ENCODE measurements at places on chromosomes 7 and 10.

DNA sequence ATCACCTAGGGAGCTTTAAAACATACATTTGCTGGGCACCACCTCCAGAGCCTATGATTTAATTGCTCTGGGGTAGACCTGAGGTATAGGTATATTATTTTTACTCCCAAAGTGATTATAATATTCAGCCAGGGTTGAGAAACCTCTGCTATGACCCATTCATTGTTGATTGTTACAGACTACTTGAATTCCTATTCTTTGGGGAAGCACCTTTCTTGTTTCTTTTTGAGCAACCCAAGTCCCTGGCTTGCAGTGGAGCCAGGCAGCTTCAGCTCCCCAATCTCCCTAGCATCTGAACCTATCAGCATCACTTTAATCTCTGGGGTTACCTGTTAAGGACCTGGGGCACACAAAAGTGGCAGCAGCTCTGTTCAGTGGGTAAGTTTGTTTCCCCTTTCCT is 8.6 kb downstream of the PRKG1 start:
- no peak for DNase-seq

- no peak for DNase-seq
Measured at GRCh38 chr7:157703131-157703530, 366.3 kb downstream of the DNAJB6 start.

GRCh38 chr7:39527951-39528350 is 38.3 kb upstream of the YAE1 start:
- no peak for DNase-seq

GRCh38 chr7:41834805-41835694 is 132.2 kb upstream of the INHBA start:
- DNase-seq: no peak

DNA sequence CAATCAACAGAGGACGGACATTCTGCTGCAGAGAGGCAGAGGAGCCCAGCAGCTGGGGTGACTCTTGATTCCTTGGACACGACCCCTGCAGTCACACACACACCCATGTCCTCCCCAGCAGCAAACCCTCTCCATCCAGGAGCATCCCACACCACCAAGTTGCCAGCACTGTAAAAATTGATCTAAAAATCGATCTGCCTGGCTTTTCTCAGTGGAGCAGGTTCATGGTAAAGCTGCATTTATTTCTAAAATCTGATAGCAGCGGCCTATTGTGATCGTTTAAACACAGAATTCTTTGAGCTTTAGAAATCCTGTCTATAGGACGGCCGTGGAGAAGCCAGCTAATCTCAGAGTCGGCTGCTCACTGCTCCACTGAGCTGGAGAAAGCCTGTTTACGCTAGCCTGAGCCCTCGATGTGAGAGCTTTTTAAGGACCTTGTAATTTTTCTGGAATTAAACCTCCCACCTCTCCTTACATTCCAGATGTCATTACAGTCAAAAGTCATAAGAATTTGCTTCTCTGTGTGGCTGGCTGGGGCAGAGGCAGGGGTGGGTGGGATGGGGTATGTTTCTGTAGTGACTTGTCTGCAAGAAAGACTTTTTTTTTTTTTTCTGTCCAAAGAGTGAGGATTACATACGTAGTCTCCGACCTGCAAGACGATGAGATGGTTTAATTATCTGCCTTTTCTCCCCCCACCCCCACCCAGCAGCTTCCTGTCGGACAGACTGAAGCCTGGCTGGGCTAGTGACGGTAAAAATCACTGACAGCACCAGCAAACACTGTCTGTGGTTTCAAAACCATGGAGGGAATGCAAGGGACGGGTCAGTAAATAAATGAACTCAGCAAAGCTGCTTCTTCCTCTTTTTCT is 31.6 kb downstream of the TRIM8 start:
- DNase-seq: no peak

GRCh38 chr10:95415621-95416031 is 124.8 kb upstream of the PDLIM1 start:
- DNase-seq: no peak

DNA sequence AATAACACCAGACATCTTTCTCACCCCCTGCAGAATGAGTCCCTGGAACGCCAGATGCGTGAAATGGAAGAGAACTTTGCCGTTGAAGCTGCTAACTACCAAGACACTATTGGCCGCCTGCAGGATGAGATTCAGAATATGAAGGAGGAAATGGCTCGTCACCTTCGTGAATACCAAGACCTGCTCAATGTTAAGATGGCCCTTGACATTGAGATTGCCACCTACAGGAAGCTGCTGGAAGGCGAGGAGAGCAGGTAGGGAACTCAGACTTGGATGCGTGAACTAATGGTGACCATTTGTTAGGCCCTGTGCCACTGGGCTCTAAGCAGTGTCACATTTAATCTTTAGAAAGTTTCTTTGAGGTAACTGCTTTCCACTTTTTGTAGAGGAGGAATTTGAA is 7.1 kb downstream of the VIM start:
- no peak for DNase-seq

- no peak for DNase-seq
Measured at GRCh38 chr7:131765575-131765974, 209.1 kb upstream of the PODXL start.

GRCh38 chr7:101804088-101804963 is 13.1 kb upstream of the CUX1 start:
- DNase-seq: no peak

DNA sequence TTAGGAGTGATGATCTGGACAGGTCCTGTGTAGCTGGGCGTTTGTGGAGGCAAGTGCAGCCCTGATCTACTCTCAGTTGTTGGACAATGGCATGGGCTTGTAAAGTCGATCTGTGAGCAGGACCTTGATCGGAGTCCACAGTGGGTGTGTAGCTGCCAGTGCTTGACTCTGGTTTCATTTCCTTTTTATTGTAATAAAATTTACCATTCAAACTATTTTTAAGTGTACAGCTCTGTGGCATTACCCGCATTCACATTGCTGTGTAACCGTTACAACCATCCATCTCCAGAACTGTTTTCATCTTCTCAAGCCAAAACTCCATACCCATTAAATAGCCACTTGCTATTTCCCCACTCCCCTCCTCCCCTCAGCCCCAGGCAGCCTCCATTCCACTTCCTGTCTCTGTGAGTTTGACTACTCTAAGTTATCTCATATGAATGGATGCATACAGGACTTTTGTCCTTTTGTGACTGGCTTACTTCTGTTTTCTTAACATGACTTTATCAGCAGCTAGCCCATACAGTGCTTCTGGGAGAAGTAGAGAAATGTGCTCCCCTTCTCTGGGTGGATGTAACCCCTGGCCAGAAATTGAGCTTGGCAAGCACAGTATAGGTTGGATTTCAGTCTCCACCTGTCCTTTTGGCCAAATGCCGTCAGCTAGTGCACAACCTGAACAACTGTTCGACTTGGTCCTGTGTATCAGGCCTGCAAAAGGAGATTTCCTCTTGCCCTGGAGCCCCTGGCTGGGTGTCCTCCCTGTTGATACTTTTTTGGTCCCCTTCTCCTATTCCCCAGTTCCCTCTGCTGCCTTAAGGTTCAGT is 180.0 kb downstream of the LRMDA start:
- no peak for DNase-seq

- DNase-seq: no peak
Measured at GRCh38 chr7:2640482-2640830, 8.7 kb downstream of the TTYH3 start.

- DNase-seq: peak; percentile 61
Measured at GRCh38 chr10:69629897-69630650, at the start of gene FAM241B. TSS of gene FAM241B (plus strand) at chr10:69630247. CDS start at chr10:69631744, 1,497 bp downstream.

GRCh38 chr10:51342381-51342780 is 268.1 kb downstream of the PRKG1 start:
- no peak for DNase-seq

DNA sequence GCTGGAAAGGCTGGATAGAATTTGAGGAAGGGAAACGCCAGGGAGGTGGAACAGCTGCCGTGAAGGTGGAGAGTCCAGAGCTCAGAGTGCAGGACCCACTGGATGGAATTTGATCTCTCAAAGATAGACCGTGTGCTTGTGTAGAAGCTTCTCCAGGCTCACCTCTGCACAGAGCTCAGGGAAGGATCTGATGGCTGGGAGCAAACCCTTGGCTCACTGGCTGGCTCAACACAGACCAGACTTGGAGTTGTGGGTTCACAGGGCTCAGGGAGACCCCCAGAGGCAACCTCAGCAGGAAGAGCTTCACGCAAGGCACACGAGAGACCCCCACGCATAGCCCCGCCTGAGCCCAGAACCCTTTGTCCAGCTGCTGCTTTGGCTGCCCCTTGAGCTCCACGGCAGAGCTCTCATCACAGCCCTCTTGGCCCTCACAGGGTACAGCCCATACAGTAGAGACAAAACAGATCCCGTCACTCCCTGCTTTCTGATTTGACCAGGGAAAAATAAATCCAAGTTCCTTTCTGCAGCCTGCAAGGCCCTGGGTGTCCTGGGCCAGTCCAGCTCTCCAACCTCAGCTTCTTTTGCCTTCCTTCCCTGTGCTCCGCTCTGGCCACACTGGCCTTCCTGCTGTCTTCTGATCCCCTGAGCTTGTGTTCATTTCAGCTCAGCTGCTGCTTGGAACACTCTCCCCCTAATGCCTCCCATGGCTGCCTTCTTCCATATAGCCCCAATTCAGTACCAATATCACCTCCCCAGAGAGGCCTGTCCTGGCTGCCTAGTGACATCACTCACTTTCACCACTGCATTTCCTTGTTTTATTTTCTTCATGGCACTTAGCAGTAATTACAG is 26.3 kb downstream of the GHRHR start:
- no peak for DNase-seq

- no peak for DNase-seq
Measured at GRCh38 chr10:97243836-97244235, 48.6 kb downstream of the ARHGAP19 start.

- no peak for DNase-seq
Measured at GRCh38 chr10:6958711-6959110, 378.6 kb upstream of the PRKCQ start.

DNA sequence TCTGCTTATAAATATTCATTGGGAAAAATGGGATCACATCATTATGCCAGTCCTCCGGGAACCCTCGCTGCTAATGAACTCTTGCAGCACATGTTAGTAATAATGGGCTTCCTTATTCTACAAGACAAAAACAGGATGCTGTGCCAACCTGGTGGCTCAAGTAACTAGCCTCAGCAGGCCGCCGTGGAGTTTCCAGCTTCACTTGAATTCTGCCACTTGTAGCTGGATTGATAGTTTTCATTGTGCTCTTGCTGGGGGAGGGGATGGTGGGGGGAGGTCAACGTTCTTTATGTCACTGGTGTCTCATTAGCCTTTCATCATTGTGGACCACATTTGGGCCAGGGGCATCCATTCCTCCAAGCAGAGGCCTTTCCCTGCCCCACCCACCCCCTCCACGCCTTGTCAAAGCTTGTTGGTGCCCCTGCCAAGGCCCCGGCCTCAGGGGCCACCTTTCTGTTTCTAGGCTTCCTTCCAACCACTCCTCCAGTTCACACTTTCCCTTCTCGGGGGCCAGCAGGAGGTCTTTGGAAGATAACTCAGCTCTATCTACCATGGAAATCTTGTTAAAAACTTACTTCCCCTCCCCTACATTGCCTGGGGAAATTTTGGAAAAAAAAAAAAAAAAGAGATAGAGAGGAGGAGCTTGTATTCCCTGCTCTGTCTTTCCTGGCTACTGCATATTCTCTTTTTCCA is 153.9 kb downstream of the BMPER start:
- DNase-seq: no peak

DNA sequence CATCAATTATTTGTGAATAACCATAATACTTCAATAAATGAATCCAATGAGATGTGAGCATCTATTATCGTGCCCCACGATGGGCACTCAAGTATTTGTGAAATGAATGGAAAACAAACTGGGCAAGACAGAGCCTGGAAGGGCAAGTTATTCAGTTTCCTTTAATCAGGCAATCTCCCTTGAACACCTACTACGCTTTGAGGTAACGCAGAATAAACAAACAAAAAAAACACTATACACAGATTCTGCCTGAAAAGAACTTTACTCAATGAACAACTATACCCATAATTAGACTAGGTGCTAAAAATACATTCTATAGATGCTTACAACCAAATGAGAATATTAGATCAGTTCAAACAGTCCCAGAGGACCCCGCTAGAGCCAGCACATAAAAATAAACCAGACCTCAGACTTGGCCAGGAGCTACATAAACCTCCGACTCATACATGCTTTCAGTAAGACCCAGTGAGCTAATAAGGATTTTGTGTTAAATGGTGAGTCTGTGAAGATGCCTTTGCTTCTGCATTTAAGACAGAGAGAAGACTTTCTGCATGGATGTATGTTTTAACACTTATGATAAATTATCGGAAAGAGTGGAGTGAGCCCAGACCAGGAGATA is 121.3 kb downstream of the MPP7 start:
- DNase-seq: no peak

- DNase-seq: no peak
Measured at GRCh38 chr7:134468054-134468453, 9.2 kb upstream of the AKR1B1 start.

DNA sequence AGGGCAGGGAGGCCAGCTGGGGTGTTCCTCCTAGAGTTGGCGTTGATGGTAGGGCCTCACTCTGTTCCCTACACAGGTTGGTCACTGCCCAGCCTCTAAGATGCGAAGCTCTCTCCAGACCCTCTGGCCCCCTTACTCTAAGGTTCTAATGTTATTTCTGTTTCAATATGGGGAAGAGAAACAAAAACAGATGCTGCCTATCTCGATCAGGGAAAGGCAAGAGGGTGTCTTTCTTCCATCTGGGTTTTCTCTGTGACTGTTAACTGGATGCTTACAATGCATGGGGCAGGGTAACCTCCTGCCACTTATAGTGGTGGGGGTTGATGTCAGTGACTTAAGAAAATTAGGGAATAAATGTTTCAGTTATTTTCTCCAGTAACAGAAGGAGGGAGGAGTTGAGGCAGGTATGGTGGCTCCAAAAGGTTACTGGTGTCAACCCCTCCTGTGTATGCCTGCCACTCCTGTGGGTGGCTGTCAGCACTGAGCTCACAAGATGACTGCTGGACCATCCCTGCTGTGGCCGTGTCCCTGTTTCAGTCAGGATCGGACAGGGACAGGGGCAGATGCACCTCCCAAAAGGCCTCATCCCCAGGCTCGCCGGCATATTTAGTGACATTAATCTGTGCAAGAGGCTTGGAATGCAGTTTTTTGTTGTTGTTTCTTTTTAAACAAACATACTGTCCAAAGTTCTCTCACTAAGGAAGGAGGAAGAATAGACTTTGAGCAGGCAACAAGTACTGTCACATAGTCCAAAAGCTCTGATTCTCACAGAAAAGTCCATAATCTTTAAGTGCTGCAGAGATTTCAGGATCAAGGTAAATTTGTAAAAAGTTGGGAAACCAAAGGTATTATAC is 39.6 kb upstream of the SYPL1 start:
- no peak for DNase-seq

GRCh38 chr10:17820943-17821342 is 11.8 kb downstream of the MRC1 start:
- DNase-seq: no peak

- DNase-seq: no peak
Measured at GRCh38 chr10:69445041-69445440, 6.2 kb upstream of the TSPAN15 start.

- DNase-seq: no peak
Measured at GRCh38 chr10:3340127-3340730, 167.6 kb upstream of the PITRM1 start.

- no peak for DNase-seq
Measured at GRCh38 chr7:95993380-95993779, 221.0 kb downstream of the DYNC1I1 start.

- peak; percentile 69 for DNase-seq
Measured at GRCh38 chr7:105808703-105809590, 67.5 kb downstream of the ATXN7L1 start.

- no peak for DNase-seq
Measured at GRCh38 chr10:106619346-106619745, 545.2 kb downstream of the SORCS1 start.
